ENCODE measurements at places on chromosomes 12 and 14. TPM values are rescaled to one million over a fixed set of nuclear protein-coding genes. Genes with fewer than 3 reads are reported as not detected.
A peak's percentile ranks its signal among the peaks of the same experiment; 100 is the strongest.

The OR4L1 gene
- total RNA-seq: not detected

The ERC1 gene
- total RNA-seq: 11.9 TPM

The LRP6 gene
- 13.0 TPM for total RNA-seq

The SLC17A8 gene
- not detected for total RNA-seq

The NGB gene
- total RNA-seq: not detected

The ASCL4 gene
- not detected for total RNA-seq

The TEX52 gene
- total RNA-seq: not detected

The ABCD2 gene
- not detected for total RNA-seq

The PTPRQ gene
- 0.22 TPM for total RNA-seq

GRCh38 chr12:38137716-38138115 is 178.9 kb upstream of the ALG10B start:
- no peak for DNase-seq

- no peak for DNase-seq
These were observed 34.0 kb downstream of the BMAL2 start for GRCh38 chr12:27366621-27367020.

GRCh38 chr12:48078901-48079300 is 27.0 kb downstream of the SENP1 start:
- DNase-seq: peak; percentile 15

DNA sequence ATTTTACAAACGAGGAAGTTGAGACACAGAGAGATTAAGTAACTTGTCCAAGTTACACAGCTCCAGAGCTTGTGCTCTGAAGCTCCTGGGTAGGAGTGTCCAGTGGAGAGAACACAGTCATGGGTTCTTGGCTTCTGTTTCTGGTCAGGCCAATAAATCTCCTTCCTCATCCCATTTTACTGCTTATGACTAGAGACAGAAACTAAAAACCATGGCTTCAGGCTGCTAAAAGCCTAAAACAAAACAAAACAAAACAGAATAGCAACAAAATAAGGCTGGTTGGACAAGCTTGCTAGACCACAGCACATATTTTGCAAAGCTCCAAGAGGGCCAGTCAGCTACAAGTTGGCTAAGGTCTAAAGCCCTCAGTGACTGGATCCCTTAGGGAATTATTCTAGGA is 49.8 kb downstream of the PTGER2 start:
- DNase-seq: peak; percentile 64

- peak; percentile 77 for DNase-seq
These were observed 13.8 kb downstream of the GXYLT1 start for GRCh38 chr12:42130672-42131402.

DNA sequence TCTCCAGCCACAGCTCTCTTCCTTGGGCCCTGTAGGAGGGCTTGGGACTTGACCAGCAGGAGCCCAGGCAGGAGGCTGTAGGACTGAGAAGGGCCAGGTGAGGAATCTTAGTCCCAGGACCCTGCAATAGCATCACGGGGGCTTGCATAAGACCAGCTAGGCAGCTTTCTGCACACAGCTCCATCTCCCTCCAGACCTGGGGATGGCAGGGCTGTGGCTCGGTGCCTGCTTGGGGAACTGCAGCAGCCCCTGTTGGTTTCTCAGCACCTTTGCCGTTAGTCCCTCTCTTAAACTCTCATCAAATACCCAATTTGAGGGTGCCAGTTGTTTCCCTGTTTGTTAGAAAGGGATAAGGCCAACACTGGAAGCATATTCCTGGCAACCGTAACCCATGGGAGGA is 14.3 kb downstream of the DIO3 start:
- DNase-seq: no peak

GRCh38 chr12:131176266-131176665 is 222.6 kb downstream of the ADGRD1 start:
- DNase-seq: no peak

DNA sequence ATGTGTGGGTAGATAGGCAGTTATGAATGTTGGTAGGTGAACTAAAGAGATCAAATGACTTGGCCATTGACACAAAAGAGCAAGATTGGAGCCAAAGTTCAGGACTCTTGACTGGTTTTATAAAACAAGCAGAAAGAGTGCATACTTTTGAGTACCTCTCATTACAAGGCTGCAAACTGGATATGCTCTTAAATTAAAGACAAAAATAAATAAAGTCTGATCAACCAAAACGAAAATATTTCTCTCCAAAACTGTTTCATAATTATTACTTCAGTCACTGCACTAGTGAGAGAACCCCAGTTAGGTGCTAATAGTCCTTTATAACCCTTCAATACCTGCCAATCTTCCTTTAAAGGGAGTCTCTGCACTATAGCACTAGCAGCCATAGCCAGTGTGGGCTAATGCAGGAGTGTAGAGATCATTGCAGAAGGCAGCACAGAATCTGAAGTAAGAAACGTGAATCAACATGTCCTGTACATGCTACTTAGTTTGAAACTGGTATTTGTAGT is 147.1 kb downstream of the FOXA1 start:
- DNase-seq: no peak

All from M059J (cell line).